ENCODE measurements at places on chromosomes 4 and X. TPM values are rescaled to one million over a fixed set of nuclear protein-coding genes. Genes with fewer than 3 reads are reported as not detected.

Gene FRG1
- 39.9 TPM for total RNA-seq

Gene COX7B2
- total RNA-seq = not detected

Gene CXorf66
- total RNA-seq = not detected

Gene PAK3
- 43.5 TPM for total RNA-seq

Gene SPANXB1
- not detected for total RNA-seq

Gene GPR50
- not detected for total RNA-seq

Gene ZNF674
- total RNA-seq = 0.99 TPM

Gene SRPX
- total RNA-seq = 78.4 TPM

Gene CYP4V2
- 65.3 TPM for total RNA-seq

Gene ARSD
- 57.1 TPM for total RNA-seq

Gene DRD5
- total RNA-seq = not detected

Gene RRAGB
- total RNA-seq = 5.9 TPM

Gene NUP62CL
- total RNA-seq = 3.3 TPM

Gene METTL14
- 8.0 TPM for total RNA-seq

GRCh38 chr4:77398256-77398655 lies 207.4 kb upstream of the CXCL13 start:
- H3K27ac ChIP-seq = no peak overlapping the region
- H3K27me3 ChIP-seq = no peaks in the 10 kb centered on the region
- no peaks in the 10 kb centered on the region for H3K36me3 ChIP-seq
- no peaks in the 10 kb centered on the region for H3K4me1 ChIP-seq
- no peak overlapping the region for H3K4me3 ChIP-seq

- no peaks in the 10 kb centered on the region for H3K27me3 ChIP-seq
- no peaks in the 10 kb centered on the region for H3K36me3 ChIP-seq
- H3K27ac ChIP-seq = no peak overlapping the region
- no peak for DNase-seq
- no peaks in the 10 kb centered on the region for H3K4me1 ChIP-seq
- no peak overlapping the region for H3K4me3 ChIP-seq
Observed at GRCh38 chr4:86156531-86156930, 203.3 kb downstream of the MAPK10 start.

GRCh38 chrX:27797575-27797974 lies 10.2 kb upstream of the MAGEB10 start:
- H3K36me3 ChIP-seq = no peaks in the 10 kb centered on the region
- H3K4me3 ChIP-seq = no peak overlapping the region
- no peaks in the 10 kb centered on the region for H3K4me1 ChIP-seq
- no peak for DNase-seq
- H3K27ac ChIP-seq = no peak overlapping the region

GRCh38 chr4:7041246-7041645 lies 1.9 kb upstream of the TADA2B start:
- no peak overlapping the region for H3K4me3 ChIP-seq
- no peaks in the 10 kb centered on the region for H3K27me3 ChIP-seq
- no peaks in the 10 kb centered on the region for H3K36me3 ChIP-seq
- H3K27ac ChIP-seq = no peak overlapping the region

DNA sequence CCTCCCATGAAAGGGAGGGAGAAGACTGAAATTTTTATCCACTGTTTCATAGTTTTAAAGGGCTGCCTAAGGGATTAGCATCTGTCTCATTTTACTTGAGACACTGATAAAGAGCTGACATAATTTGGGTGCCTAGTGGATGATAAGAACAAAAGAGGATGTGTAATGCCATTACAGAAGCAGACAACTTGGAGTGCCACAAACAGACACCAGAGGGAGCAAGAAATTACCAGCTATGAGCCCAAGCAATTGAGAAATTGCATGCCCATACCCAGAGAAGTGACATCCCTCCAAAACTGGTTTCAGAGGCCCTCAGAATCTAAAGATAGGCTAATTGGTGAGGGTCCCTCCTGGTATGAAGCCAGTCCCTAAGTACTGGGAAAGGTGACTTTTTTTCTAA lies 38.5 kb upstream of the POU3F4 start:
- H3K4me3 ChIP-seq = no peak overlapping the region
- no peaks in the 10 kb centered on the region for H3K27me3 ChIP-seq
- no peaks in the 10 kb centered on the region for H3K36me3 ChIP-seq
- no peaks in the 10 kb centered on the region for H3K4me1 ChIP-seq

GRCh38 chrX:16848541-16848940 lies 21.6 kb downstream of the RBBP7 start:
- H3K27ac ChIP-seq = no peak overlapping the region
- no peaks in the 10 kb centered on the region for H3K27me3 ChIP-seq
- peaks cover 4% of the 10 kb centered on the region for H3K4me1 ChIP-seq
- DNase-seq = no peak

GRCh38 chrX:82676386-82676785 lies 831.7 kb upstream of the POU3F4 start:
- H3K27me3 ChIP-seq = no peaks in the 10 kb centered on the region
- H3K4me3 ChIP-seq = no peak overlapping the region
- no peaks in the 10 kb centered on the region for H3K36me3 ChIP-seq
- H3K4me1 ChIP-seq = no peaks in the 10 kb centered on the region
- no peak for DNase-seq

DNA sequence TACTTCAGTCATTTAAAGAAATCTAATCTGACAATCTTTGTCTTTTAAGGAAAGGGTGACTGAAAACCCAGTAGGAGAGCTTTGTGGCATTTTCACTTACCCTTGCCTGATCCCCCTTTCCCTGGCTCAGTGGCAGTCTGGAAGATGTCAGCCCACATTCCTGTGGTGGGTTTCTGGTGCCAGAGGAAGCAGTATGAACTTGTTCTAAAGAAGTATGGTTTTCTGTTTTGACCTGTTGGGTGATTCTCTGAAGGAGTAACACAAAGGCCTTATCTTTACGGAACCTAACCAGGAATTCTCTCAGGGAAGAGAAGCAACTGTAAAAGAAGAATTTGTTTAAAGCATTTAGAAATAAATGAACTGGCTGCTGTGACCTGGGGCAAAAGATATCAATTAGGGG lies 41.9 kb downstream of the BMP15 start:
- H3K27me3 ChIP-seq = no peaks in the 10 kb centered on the region
- no peaks in the 10 kb centered on the region for H3K4me1 ChIP-seq
- no peak for DNase-seq
- H3K27ac ChIP-seq = no peak overlapping the region
- no peaks in the 10 kb centered on the region for H3K36me3 ChIP-seq

DNA sequence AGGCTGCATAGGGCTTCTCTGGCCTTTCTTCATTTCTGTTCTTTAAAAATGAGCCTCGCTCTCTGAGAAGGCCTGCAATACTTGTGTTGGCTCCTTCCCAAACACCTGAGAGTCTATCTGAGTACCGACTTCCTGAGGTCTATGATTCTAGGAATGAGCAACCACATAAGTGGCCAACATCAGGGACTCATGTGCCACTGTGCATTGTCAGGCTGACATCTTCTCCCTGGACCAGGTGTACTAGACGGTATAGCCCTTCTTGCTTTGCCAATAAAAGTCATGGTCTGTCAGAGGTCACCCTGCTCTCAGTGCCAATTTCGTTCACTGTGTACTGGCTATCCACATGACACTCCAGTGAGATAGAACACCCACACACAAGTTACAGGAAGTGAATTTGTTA lies 67.4 kb upstream of the EPHA5 start:
- DNase-seq = no peak
- no peak overlapping the region for H3K27ac ChIP-seq
- no peaks in the 10 kb centered on the region for H3K27me3 ChIP-seq
- no peaks in the 10 kb centered on the region for H3K4me1 ChIP-seq

DNA sequence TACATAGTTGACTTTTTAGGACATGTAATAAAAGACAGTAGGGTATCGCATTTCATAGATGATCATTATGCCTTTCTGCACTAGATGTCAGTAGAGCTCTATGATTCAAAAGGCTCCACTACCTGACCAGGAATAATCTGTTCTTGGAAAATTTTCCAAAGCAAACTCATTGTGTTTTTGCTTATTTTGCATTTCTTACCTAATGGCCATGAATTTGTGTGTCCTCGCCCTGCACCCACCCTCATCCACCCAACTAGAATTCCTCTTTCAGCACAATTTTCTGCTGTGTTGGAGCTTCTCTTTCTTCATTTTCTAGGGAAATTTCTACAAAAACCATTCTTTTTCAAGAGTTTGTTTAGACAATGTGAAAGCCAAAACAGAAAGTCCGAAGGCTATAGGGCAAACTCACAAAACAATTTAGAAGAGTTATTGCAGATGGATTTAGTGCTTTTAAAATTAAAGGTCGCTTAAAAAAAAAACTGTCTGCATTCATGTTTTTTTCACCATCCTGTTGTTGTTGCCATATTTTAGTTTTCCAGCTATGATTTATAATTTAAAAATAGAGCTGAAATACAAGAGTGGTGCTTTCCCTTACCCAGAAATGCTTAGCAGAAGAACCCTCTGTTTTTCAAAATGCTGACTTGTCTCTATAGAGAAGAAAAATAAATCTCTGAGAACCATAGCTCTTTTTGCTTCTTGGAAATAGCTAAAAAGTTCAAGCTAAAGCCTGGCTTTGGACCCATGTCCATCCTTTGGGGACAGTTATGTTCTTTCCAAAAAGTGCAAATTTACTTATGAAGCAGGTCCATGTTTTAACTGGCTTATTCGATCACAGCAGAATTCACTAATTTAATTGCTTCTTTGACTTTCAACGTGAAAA lies 183.7 kb downstream of the SPATA18 start:
- DNase-seq = no peak
- no peak overlapping the region for H3K27ac ChIP-seq
- H3K4me1 ChIP-seq = no peaks in the 10 kb centered on the region
- H3K36me3 ChIP-seq = no peaks in the 10 kb centered on the region
- H3K27me3 ChIP-seq = no peaks in the 10 kb centered on the region
- no peak overlapping the region for H3K4me3 ChIP-seq

DNA sequence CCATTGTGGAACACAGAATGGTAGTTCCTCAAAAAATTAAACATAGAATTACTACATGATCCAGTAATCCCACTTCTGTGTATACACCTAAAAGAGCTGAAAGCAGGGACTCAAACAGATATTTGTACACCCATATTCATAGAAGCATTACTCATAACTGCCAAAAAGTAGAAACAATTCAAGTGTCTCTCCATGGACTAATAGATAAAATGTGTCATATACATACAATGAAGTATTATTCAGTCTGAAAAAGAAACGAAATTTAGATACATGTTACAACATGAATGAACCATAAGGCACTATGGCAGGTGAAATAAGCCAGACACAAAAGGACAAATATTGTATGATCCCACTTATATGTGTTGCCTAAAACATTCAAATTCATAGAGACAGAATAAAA lies 145.1 kb downstream of the ANTXR2 start:
- H3K4me1 ChIP-seq = no peaks in the 10 kb centered on the region
- H3K36me3 ChIP-seq = no peaks in the 10 kb centered on the region
- H3K4me3 ChIP-seq = no peak overlapping the region
- H3K27ac ChIP-seq = no peak overlapping the region

GRCh38 chrX:136163689-136164088 lies 16.4 kb downstream of the FHL1 start:
- H3K27ac ChIP-seq = no peak overlapping the region
- H3K36me3 ChIP-seq = no peaks in the 10 kb centered on the region
- no peak overlapping the region for H3K4me3 ChIP-seq

GRCh38 chr4:15375667-15376066 lies 52.2 kb upstream of the C1QTNF7 start:
- no peak overlapping the region for H3K4me3 ChIP-seq
- no peaks in the 10 kb centered on the region for H3K27me3 ChIP-seq
- no peaks in the 10 kb centered on the region for H3K4me1 ChIP-seq
- H3K27ac ChIP-seq = no peak overlapping the region

DNA sequence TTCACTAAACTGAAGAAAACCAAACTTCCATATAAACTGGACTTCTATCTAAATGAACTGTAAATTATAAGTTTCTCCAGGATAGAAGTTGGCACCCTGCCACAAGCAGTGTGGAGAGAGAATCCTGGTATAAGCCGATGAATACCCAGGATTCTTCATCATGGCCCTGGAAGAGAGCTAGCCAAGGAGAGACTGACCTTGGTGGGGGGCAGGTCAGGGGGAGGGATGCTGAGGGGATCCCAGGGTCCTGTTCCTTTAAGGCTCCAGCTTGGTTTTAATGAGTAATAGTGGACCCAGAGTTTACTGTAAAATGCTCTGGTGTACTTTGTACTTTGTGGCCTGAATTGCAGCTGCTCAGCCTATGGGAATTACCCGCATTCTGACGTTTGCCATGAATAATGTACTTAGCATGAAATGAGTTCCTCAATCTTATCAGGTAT lies 16.9 kb downstream of the RASSF6 start:
- H3K27me3 ChIP-seq = no peaks in the 10 kb centered on the region
- H3K4me3 ChIP-seq = no peak overlapping the region
- H3K27ac ChIP-seq = peak overlapping the region; percentile 91
- H3K36me3 ChIP-seq = no peaks in the 10 kb centered on the region
- DNase-seq = peak; percentile 74
- peaks cover 86% of the 10 kb centered on the region for H3K4me1 ChIP-seq

DNA sequence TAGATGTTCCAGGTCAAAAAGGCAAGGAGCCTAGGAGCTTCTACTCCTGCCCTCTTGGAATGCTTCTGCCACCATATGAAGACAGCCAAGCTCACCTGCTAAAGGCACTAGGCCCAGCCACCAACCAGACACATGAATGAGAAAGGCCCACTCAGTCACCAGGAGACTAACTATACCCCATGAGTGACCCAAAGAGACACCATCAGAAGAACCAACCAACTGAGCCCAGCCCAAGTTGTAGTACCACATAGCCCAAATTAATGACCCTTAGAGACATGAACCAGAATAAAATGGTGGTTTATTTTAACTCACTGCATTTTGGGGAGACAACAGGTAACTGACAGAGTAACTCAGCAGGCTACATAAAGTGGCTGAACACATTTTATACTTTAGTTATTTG lies 22.9 kb upstream of the CXCL3 start:
- H3K4me3 ChIP-seq = no peak overlapping the region
- H3K36me3 ChIP-seq = no peaks in the 10 kb centered on the region
- peaks cover 9% of the 10 kb centered on the region for H3K4me1 ChIP-seq
- no peak overlapping the region for H3K27ac ChIP-seq
- no peak for DNase-seq

DNA sequence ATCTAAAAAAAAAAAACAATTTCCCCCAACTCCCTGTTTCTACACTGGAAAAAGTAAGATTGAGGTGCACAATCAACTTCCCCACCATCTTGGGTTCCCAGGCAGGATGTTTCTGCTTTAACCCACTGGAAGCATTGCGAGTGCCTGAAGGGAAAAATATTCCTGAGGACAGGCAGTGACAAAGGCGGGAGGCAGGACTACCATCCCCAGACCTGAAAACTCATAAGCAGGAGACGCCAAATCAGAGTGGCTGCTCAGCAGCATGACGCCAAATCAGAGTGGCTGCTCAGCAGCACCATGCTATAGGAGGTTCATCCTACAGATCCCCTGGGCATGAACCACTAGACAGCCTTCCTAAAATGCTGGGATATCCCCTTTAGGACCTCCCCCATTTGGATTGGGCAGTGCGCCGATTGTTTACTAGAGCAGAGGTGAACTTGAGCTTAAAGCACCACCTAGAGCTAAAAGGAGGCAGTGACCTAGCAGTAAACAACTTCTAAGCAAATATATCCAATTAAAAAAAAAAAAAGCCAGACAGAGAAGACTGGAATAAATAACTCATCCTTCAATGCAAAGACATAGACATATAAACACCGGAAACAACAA lies 35.0 kb upstream of the GK start:
- H3K4me1 ChIP-seq = no peaks in the 10 kb centered on the region
- no peaks in the 10 kb centered on the region for H3K36me3 ChIP-seq
- no peaks in the 10 kb centered on the region for H3K27me3 ChIP-seq
- H3K4me3 ChIP-seq = no peak overlapping the region
- no peak overlapping the region for H3K27ac ChIP-seq

Data from body of pancreas (tissue), 4 donors.